Kidney (tissue), 22 donors: ENCODE measurements at places on chromosomes 7 and 10. TPM values are rescaled to one million over a fixed set of nuclear protein-coding genes. Genes with fewer than 3 reads are reported as not detected.

COL1A2 gene
- total RNA-seq = 149 TPM

GRCh38 chr7:44755698-44756627, 7.3 kb downstream of the ZMIZ2 start:
- DNase-seq = no peak

GRCh38 chr7:45384499-45384898, 189.7 kb upstream of the ADCY1 start:
- DNase-seq = no peak

AKR1B1 gene
- total RNA-seq = 93.8 TPM

NRCAM gene
- 20.6 TPM for total RNA-seq

DNA sequence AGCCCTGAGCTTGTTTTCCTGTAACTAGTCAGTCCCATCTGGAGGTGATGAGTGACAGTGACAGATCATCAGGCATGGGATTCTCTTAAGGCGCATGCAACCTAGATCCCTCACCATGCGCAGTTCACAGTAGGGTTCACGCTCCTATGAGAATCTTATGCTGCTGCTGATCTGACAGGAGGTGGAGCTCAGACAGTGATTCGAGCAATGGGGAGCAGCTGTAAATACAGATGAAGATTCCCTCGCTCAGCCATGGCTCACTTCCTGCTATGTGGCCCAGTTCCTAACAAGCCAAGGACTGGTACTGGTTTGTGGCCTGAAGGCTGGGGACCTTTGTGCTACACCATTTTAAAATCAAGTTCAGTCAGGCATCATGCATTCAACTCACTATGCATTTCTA, 221.7 kb downstream of the KIAA1217 start:
- no peak for DNase-seq

OR13A1 gene
- not detected for total RNA-seq

GRCh38 chr10:1467334-1468076, 269.8 kb downstream of the ADARB2 start:
- no peak for DNase-seq
